Stimulated activated CD4-positive, alpha-beta T cell treated with anti-CD3 and anti-CD28 coated beads, TNF-alpha, amount 100 ng/mL, for 24 hours (primary cell): ENCODE measurements at places on chromosomes 5 and 9.

DNA sequence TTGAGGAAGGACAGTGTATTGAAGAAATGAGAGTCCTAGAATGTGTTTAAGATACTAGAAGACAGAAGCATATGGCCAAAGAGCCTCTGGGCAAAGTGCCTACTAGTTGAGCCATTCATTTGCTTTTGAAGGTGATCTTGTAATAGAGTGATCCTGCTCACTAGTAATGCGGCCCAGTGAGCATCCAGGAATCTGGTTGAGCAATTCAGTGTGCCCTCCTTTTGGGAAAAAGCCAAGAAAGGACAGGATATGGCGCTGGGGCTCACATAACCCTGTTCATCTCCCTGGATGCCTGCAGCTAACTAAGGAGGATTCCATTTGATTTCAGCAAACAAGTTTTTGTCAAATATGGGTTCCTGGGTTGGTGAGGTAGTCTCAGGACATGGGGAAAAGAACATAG lies 16.3 kb downstream of the ADAM19 start:
- DNase-seq = no peak

GRCh38 chr9:96376891-96377874 lies 6.3 kb downstream of the SLC35D2 start:
- DNase-seq = no peak

DNA sequence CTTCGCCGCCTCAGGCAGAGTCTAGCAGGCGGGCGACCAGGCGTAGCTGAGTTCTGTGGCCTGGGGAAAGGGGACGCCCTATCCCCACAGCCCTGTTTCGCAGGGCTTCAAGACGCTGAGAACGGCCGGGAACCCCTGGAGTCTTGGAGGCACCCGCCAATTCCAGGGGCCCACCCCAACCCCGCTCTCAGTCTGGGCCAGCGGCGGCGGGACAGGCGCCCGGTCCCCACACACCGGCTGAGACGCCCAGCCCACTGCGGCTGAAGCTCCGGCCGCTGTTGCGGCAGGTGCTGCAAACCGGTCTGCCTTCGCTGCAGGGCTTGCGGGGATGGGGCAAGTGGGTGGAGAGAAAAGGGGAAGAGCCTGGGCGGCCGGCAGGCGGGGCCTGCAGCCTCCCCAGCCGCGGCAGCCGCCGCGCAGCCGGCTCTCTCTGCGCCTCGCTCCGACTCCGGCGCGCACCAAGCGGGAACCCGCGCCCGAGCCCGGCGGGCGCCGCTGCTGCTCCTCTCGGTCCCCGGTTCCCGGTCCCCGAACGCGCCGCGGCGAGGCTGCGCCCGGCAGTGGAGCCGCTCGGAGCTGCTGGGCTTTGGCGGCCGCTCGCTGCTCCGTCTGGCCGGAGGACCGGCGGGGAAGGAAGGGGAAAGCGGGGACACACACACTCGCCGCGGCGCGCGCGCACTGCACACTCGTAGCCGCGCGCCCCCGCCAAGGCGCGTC lies at the start of gene PIP5K1B:
Gene PIP5K1B, plus strand, starts transcription at position 427 of the 717 bp plus-strand sequence. CDS start 117,375 bp downstream, outside the sequence.
- DNase-seq = no peak

GRCh38 chr9:14326264-14326826 lies 12.4 kb upstream of the NFIB start:
- no peak for DNase-seq

DNA sequence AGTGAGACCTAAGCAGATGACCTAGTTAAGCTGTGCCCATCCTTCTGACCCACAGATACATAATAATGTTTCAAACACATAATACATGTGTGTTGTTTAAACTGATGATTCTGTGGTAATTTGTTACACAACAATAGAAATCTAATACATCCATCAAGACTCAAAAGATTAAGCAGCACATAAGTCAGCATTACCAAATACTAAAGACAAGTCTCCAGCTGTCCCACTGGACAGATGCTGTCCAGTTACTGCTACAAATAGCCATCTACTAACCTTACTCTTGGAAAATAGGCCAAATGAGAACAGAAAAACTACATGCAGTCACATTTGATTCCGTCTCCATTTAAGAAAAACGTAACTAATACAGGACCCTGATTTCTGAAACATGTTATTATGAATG lies 10.8 kb downstream of the TRMO start:
- no peak for DNase-seq

- DNase-seq = no peak
Observed at GRCh38 chr9:18485714-18486113, 11.8 kb downstream of the ADAMTSL1 start.

GRCh38 chr5:159207686-159208513 lies 1.5 kb downstream of the RNF145 start:
- DNase-seq = peak; percentile 60

DNA sequence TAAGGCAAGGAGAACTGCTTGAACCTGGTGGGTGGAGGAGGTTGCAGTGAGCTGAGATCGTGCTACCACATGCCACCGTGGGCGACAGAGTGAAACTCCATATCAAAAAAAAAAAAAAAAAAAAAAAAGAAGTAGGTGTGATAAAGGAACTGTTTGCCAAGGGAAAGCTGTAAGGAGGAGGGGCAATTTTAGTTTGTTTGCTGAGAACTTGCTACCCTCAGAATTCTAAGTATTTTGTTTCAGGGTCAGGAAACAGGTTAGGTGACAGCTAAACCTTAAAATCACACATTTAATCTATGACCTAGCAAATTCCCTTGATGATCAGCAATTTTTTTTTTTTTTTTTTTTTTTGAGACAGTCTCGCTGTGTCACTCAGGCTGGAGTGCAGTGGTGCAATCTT lies 7.2 kb upstream of the ARRDC3 start:
- DNase-seq = no peak
